ENCODE measurements at places on chromosomes 2 and 18.

GRCh38 chr2:62817348-62817747 lies 111.8 kb downstream of the EHBP1 start:
- DNase-seq, result no peak

- no peak for DNase-seq
Observed at GRCh38 chr2:101420623-101421022, 33.3 kb upstream of the CREG2 start.

DNA sequence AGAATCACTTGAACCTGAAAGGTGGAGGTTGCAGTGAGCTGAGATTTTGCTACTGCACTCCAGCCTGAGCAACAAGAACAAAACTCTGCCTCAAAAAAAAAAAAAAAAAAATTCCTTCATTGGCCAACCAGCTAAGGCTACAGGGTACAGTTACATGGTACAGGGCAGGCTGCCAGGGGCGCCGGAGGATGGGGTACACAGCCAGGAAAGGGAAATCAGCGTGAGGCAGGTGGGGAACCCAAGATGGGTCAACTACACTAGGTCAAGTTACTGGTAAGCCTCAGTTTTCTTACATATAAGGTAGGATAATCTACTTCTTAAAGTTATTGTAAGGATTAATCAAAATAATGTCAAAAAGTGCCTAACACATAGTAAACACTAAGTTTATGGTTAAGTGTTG lies 142.6 kb upstream of the MSH6 start:
- DNase-seq, result no peak

DNA sequence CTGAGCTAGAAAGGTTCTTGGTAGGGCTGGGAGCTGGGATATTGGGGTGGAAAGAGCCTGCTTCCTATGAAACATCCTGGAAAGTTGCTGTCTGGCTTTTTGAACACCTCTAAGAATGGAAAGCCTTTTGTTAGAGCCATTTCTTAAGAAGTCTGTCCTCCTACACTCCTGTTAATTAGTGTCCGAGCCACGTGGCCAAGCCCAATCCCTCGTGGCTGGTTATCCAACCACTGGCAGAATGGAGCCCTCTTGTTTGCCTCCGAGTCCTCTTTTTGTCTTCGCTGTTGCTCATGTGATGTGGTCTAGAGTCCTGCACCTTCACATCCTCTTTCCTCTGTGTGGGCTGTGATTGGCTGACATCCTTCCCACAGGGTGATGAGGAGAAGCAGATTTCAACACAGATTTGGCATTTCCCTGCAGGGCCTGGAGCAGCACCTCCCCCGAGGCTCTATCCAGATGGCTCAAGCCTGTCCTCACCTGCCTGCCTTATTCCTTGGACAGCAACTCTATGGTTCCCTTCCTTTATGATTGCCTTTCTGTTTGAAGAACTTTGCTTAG lies 8.2 kb upstream of the TOGARAM2 start:
- DNase-seq, result no peak

DNA sequence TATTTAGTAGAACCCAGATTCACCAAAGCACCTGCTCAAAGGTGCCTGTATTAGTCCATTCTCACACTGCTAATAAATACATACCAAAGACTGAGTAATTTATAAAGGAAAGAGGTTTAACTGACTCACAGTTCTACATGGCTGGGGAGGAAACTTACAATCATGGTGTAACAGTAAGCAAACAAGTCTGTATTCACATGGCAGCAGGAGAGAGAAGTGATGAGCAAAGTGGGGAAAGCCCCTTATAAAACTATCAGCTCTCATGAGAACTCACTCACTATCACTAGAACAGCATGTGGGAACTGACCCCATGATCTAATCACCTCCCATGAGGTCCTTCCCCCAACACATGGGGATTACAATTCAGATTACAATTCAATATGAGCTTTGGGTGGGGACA lies 28.0 kb upstream of the DDX18 start:
- DNase-seq, result no peak

DNA sequence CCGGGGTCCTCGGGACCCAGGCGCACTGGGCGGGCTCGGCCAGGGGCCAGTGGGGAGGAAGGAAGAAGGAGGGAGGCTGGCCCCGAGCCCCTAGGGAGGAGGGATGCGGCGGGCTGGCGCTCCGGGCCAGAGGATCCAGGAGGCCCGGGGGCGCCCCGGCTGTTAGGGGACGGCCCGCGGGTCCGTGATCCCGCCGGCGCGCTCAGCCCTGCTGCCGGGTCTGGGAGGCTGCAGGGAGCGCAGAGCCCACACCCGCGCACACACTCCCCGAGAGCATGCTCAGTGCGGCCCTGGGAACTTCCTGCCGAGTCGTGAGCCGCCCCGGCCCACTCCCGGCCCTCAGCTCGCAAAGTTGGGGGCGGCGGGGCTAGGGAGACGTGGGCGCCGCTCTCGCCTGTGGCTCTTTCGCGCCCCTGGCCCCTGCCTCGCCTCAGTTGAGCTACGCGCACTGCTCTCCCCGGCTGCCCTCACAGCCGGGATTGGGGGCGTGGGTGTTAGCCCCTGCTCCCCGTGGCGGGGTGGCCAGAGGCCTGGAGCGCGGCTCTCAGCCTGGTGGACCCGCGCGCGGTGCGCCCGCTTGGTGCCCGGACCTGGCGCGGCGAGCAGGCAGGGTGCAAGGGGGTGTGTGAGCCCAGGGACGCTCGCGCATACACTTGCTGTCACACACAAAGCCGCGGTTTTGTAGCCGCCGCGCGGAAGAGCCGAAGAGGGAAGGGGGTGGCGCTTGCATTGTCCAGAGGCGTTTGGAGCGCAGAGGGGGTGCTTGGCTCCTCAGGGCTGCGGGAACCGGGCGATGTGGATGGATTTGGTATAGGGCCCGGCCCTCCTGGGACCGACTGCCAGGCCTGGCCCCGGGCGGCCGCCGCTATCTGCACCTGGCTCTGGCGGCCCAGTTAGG lies 132.9 kb upstream of the MGAT5 start:
- no peak for DNase-seq

GRCh38 chr2:172226244-172227061 lies 123.8 kb upstream of the DLX2 start:
- no peak for DNase-seq

- DNase-seq, result no peak
Observed at GRCh38 chr2:37934591-37935513, 9.8 kb downstream of the RMDN2 start.

DNA sequence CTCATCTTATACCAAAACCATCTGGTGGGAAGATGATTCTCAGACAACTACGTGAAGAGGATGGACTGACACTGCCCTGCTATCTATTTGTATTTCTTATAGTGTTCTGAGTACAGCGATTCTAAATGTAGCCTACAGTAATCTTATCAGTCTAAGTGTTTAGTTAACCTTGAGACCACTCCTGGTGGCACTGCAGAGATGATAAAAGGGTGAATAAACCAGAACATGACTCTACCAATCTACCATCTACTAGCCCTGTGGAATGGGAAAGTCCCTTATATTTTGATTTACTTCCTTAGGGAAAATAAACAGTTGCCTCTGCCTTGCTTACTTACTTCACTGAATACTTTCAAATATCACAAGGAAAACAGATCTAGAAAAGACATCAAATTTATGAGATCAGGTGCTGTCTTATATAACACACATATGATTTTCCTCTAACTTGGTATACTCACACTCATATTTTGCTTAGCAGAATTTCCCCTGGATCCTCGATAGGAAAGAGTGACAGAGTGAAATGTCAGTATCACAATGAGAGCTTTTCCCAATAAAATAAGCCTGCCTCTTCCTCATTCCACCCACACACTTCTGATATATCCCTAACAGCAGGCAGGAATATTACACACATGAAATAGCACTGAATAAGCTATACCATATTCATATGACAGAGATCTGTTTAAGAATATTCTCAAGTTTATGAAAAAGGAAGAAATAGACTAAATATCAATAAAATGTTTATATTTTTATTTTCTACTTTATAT lies 58.6 kb upstream of the MTIF2 start:
- DNase-seq, result no peak

DNA sequence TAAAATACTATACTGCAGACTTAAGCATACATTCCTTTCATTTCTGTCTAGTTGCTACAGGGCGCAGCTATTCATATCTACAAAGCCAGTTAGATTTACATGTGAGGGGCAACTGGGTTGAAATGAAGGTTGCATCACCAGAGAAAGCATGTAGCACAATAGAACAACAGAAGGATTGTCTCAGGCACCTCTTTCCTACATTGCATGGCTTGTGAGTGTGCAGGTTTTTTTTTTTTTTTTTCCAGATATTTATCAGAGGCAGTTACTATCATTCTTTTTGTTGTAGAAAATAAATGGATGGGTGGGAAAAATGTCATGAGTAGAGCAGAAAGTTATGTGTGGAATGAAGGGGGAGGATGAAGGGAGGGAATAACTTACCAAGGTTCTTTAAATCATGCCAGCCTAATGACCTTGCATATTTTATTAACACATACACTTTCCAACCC lies 86.8 kb downstream of the ERBB4 start:
- DNase-seq, result no peak

DNA sequence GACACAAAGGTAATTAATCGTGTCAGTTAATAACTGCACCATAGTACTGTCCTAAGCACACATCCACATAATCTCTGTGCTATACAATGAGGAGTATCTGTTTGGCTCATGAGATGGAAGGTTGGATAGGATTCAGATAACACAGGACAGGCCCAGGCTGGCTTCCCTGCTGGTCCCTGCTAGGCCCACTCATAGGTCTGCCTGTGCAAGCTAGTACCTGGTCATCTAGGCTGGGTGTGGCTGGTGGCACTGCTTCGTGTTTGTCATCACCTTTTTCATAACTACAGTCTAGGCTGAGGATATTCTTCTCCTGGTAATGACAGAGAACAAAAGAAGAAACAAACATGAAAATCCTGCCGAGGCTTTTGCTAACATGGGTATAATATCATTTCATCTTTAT lies 392.8 kb downstream of the TRIB2 start:
- DNase-seq, result no peak

- no peak for DNase-seq
Observed at GRCh38 chr2:68832233-68832869, 38.8 kb downstream of the BMP10 start.

GRCh38 chr2:204982303-204982702 lies 437.0 kb downstream of the PARD3B start:
- DNase-seq, result no peak

GRCh38 chr2:42795275-42795674 lies 2.9 kb upstream of the HAAO start:
- no peak for DNase-seq

DNA sequence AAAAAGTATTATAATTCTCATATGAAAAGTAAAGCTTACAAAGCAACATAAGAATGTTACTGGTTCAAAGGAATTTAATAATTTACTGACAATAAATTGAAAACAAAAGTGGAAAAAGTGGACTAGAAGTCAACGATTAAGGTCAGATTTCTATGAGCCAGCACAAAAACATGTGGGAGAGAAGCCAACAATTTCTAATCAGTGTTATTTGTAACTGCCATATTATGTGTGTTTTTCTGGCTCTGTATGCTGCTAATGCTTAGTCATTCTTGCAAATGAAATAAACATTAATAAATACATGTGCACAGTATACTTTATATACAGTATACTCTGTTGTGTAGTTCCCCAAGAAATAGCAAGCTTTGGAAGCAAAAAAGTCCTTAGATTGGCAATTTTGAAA lies 301.3 kb upstream of the RGPD4 start:
- no peak for DNase-seq

DNA sequence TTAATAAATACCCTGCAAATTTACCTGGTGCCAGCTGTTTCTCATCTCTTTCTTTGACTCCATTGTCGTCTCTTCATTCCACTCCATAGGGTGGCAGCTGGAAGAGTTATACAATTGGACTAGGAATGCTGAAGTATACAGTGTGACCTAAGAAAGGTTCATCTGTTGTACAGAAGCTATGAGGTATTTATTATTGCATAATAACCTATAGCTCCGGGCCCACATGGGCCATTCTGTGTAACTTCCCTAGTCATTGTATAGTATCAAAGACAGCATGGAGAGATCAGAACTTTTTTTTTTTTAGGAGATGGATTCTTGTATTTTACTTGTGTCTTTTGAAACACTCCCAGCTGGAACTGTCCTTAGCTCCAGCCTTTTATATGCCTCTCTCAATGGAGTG lies 26.2 kb downstream of the BMP10 start:
- DNase-seq, result no peak

GRCh38 chr2:99776206-99776905 lies 286.5 kb upstream of the REV1 start:
- DNase-seq, result no peak

- DNase-seq, result peak; percentile 79
Observed at GRCh38 chr2:108615480-108616090, 81.3 kb downstream of the LIMS1 start.

GRCh38 chr18:681985-682384 lies 24.5 kb downstream of the TYMS start:
- no peak for DNase-seq
